ENCODE measurements at places on chromosomes 3 and 15.

GRCh38 chr3:189403194-189403593, 228.0 kb upstream of the TP63 start:
- no peak for DNase-seq

- DNase-seq: no peak
These were observed 139.1 kb downstream of the SAMMSON start for GRCh38 chr3:70138606-70139005.

DNA sequence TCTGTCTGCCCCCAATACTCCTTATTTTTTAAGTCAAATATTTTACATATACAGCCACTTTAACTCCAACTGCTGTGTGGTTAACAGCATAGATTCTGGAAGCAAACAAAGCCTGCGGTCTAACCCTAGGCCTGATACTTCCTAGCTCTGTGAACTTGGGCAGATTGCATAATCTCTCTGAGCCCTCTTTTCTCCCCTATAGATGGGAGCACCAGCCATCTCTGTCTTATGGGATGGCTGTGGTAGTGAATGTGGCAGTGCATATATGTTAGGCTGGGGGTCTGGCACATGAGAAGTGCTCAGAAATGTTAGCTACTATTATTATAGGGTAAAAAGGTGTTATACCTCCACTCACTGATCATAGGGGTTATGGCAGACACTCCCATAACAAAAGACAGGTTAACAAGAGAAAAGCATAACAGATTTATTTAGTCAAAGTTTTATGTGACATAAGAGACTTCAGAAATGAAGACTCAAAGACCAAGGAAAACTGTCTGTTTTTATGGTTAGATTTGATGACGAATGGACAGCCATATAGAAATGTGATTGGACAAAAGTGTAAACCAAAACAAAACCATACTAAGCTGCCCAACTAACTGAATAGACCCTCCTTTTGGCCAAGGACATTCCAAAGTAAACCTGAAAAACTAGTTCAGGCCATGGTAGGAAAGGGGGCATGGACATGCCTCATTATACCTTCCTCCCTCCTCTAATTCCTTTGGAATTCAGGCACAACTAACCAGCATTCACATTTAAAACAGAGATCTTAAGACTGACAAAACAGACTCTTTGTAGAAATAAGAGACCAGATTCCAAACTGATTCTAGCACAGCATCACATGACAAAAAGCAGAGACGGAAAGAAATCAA, 53.9 kb upstream of the DAZL start:
- no peak for DNase-seq

DNA sequence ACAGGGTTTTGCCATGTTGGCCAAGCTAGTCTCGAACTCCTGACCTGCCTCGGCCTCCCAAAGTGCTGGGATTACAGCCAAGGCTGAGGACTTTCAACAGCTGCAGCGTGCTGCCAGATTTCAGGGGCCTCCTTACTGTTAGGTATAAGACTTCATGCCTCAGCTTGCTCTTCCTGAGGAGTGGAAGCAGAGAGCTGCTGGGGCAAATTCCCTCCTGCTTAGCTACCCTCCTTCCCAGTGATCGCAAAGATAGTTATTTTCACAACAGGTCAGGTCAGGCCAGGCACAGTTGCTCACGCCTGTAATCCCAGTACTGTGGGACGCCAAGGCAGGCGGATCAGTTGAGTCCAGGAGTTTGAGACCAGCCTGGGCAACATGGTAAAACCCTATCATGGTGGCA, 2.6 kb upstream of the CPNE9 start:
- DNase-seq: no peak

GRCh38 chr15:95503640-95504225, 826.8 kb upstream of the NR2F2 start:
- DNase-seq: no peak

- no peak for DNase-seq
These were observed 19.9 kb upstream of the C15orf39 start for GRCh38 chr15:75181780-75182179.

GRCh38 chr3:120424506-120424905, 26.3 kb downstream of the FSTL1 start:
- no peak for DNase-seq

DNA sequence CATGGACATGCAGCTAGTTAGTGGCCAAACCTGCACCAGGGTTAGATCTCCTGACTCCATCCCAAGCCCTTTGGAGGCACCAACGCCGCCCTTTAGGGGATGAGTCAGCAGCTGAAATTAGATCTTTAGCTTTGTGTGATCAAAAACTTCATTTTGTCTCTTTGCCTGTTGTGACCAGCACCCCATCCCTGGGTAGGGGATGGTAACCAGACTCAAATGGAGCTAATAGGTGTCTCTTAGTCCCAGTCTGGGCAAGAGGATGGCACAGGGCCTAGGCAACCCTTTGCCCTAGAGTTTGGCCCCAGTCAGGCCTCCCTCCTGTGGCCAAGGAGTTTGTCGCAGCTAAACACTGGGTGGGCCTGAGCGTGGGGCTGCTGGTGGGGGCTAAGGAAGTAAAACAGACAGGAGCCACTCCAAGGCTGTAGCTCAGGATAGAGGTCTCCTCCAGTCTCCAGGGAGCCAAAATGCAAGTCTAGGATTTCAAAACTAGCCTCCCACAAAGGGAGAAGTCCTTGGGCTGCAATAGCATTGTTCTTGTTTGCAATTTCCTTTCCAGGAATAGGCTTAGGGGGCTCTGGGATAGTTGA, 105.1 kb downstream of the CPN2 start:
- DNase-seq: no peak
